ENCODE measurements at places on chromosomes 3 and 15.

GRCh38 chr15:37876900-37877299 lies 57.5 kb upstream of the TMCO5A start:
- DNase-seq: no peak

DNA sequence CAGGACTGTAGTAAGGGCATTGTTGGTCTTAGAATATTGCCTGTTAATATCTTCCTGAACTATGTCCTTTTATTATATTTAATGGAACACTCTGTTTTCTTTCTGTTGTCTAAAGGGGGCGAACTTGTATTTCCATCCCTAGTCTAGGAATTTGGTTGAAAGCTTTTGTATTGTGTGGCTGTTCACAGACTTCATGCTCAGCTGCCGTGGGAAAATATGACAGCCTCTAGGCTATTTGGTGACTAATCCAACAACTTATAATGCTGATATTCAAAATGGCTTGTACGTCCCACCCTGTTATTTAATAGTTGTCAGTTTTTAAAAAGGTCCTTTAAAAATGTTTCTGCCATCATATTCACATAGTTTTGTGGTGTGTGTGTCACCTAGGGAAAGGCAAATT lies 202.6 kb downstream of the KLHL25 start:
- DNase-seq: no peak

GRCh38 chr3:60651799-60652198 lies 599.5 kb downstream of the FHIT start:
- DNase-seq: no peak

- DNase-seq: no peak
Measured at GRCh38 chr3:141384157-141384556, 15.9 kb downstream of the ZBTB38 start.

DNA sequence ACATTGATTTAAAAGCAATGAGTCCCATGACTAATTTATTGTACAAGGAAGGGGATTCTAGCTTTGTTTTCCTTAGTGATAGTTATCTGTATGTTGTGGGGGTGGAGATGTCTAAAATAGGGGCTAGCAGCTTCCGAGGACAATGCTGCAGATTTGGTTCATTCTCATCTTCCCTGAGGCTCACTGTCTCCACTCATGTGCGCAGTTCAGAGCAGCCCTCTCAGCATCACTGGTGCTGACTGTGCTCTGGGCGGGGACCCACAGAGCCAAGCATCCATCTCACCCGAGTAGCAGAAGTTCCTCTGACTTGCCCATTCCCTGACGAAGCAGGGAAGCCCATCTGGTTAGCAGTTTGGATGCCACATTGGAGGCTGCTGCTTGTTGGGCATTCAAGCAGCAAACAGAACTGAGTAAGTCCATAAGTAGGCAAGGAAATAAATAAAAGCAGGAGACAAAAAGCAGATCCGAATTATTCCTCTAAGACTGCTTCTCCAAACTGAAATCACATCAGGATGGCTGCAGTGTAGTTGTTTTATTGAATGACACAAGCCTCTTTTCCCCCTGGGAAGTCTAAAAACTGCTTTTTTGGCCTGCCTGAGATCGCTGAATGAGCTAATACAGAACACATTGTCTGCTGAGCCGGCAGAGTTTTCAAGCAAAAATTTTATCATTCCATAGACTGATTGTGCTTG lies 27.5 kb downstream of the RARB start:
- no peak for DNase-seq

GRCh38 chr15:79002581-79002980 lies 57.7 kb upstream of the CTSH start:
- DNase-seq: no peak

- no peak for DNase-seq
Measured at GRCh38 chr3:136021803-136022202, 56.3 kb downstream of the PPP2R3A start.

- no peak for DNase-seq
Measured at GRCh38 chr15:71254491-71254890, 139.2 kb downstream of the THSD4 start.

- no peak for DNase-seq
Measured at GRCh38 chr3:127747751-127748521, 74.4 kb downstream of the MGLL start.

GRCh38 chr3:48931944-48932580 lies 13.4 kb downstream of the ARIH2 start:
- DNase-seq: no peak

- DNase-seq: no peak
Measured at GRCh38 chr15:52379395-52380106, 83.9 kb upstream of the MYO5C start.

DNA sequence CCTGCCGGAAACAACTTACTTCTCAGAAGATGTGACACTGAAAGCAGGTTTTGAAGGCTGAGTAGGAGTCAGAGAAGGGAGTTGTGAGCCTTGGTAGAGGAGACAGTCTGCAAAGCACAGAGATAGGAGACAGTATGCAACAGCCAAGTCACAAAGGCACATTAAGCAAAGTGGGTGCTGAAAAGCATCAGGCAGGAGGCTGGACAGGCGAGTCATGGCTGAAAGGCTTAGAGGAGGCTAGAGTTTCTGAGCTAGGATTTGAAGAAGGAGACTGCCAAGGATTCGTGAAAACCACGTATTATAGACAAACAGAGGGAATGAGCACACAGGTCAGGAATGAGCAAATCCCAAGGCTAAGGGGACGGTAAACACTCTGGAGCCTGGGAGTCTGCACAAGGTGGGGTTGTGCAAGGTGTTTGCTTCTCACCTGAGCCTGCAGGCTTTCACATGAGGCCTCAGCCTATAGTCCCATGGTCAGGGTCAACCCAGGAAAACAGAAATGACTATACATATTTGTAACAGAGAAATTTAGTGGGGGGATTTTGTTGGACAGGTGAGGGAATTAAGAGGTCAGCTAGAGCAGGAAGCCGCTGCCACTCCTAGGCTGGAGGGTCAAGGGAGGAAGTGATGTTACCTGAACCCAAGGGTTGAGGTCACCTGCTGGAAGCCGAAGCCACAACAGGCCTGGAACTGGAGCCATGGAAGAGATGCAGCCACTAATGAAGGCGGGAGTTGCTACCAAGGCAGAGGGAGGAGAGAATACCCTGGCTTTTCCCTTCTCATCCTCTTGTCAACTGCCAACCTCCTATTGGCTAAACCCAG lies 23.1 kb upstream of the TRIM71 start:
- DNase-seq: no peak

DNA sequence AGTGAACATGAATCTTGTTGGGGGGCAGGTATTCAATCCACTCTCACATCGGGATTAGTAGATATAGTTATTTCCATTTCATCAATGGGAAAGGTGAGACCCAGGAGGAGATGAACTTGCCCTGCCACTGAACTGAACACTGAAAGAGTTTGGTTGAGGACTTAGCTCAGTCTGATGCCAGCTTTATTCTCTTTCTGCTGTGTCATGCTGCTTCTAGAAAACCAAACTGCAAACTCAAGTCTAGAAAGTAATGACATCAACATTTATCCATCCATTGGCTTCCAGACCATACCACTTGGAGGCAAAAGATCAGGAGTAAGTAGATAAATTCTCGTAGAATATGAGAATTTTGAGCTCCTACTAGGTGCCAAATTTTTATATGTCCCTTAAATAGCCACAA lies 288.0 kb upstream of the CTNNB1 start:
- no peak for DNase-seq

DNA sequence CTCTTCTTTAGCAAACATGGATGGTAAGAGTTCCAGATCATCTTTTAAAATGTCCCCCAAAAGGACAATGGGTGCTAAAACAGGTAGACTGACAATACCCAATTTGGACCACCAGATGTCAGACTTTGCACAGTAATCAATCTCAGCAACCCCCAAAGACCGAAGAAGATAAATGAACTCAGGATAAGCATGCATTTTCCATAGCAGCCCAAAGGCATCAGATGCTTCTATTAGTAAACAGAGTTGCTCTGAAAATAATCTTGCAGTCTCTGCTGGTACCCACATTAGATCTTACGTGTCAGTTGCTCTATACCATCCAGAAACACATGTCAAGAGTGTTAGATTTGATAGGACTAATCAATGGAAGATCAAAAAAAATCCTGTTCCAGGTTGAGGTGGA lies 20.6 kb downstream of the MYH15 start:
- DNase-seq: peak; percentile 73

- DNase-seq: no peak
Measured at GRCh38 chr3:73442152-73442551, 182.6 kb downstream of the PDZRN3 start.

- DNase-seq: no peak
Measured at GRCh38 chr3:112304611-112305010, 10.6 kb upstream of the SLC9C1 start.

GRCh38 chr15:80173022-80173759 lies 20.4 kb downstream of the FAH start:
- DNase-seq: peak; percentile 57

DNA sequence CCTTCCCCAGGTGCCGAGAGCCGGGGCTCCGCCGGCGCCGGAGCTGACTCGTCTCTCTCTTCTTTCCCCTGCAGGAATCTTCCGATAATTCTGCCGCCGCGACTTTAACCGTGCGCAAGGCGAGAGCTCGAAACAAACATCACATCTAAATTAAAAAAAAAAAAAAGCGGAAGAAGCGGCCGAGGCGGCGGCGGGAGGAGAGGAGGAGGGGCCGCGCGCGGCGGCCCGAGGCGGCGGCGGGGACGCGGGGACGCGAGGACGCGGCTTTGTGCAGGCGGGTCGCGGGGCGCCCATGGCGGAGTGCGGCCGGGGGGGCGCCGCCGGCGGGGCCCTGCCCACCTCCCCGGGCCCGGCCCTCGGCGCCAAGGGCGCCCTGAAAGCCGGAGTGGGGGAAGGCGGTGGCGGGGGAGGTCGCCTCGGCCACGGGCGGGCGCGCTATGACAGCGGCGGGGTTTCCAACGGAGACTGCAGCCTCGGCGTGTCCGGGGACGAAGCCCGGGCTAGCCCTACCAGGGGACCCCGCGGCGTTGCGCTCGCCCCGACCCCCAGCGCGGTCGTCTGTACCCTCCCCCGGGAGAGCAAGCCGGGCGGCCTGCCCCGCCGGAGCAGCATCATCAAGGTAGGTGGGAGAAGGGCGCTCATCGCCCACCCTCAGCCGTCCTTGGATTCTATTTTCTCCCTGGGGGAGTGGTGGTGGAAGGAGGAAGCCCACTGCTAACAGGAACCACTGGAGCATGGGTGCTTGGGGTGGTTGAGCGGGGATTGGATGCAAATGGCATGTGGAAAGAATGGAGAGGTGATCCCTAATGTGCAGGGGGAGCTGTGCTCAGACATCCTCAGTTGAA lies at the start of gene PLCL2:
Gene PLCL2, plus strand, starts transcription at position 208 of the 845 bp plus-strand sequence. Its CDS starts 85 bp downstream, at position 293.
- peak; percentile 77 for DNase-seq

DNA sequence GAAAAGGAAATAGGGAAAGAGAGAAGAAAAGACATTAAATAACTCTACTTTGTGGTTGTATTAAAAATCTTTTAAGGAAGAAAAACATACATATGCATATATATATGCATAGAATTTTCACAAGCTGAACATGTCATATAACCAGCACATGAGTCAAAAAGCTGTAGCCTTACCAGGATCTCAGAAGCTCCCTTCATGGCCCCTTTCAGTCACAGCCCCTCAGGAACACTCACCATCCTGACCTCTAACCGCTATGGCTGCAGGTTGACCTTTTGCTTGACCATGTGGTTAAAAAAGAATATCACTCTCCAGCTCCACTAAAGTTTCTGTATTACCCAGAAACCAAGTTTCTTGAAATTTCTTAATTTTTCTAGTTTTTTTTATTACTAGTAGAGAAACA lies 103.4 kb downstream of the CHST2 start:
- DNase-seq: no peak

- DNase-seq: no peak
Measured at GRCh38 chr3:138845181-138845601, 10.5 kb upstream of the PIK3CB start.

DNA sequence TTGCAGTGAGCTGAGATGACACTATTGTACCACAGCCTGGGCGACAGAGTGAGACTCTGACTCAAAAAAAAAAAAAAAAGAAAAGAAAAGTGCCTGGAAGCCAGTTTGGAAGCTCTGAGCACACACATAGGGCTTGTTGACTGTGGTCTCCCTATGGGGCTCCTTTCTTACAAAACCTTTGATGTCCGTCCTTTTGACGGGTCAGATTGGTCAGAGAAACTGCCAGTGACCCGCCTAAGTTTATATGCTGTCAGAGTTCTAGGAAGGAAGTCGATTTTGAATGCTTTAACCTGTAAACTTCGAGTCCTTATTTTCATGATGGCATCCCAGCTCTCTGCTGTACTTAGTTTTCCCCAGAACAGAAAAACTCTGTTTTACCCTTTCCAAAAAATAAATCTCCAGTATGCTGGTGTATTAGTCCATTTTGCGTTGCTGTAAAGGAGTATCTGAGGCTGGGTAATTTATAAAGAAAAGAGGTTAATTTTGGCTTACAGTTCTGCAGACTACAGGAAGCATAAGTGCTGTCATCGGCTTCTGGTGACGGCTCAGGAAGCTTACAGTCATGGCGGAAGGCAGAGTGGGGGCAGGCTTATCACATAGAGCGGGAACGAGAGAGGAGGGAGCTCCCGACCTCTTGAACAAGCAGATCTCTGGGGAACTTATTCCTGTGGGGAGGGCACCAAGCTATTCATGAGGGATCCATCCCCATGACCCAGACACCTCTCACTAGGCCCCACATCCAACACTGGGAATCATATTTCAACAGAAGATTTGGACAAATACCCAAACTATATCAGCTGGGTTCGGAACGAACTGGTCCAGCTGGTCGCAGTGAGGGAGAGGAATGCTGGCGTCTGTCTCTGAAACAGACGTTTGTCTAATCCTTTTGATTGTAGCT lies 72.3 kb downstream of the LMLN start:
- no peak for DNase-seq

DNA sequence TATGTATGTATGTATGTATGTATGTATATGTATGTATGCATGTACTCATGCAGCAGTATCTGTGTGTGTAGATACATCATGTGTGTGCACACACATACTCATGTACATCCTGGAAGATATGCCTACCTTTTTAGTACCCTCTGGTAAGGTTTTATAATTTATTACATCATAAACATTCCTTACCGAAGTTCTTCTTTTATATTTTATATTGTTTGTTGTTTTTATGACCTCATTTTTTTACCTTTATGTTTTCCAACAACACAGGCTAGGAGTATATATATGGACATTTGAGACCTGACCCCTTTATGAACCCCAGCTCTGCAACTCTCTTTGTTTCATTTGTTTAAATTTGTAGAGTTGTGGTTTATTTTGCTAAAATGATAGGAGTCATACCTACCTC lies 263.5 kb downstream of the ADAMTSL3 start:
- DNase-seq: no peak
